ENCODE measurements at places on chromosomes 11 and 22. TPM values are rescaled to one million over a fixed set of nuclear protein-coding genes. Genes with fewer than 3 reads are reported as not detected.

- peaks cover 34% of the 10 kb centered on the region for H3K36me3 ChIP-seq
- peak overlapping the region; percentile 33 for H3K4me3 ChIP-seq
- no peaks in the 10 kb centered on the region for H3K27me3 ChIP-seq
- no peak for DNase-seq
- H3K27ac ChIP-seq, result peak overlapping the region; percentile 13
- H3K4me1 ChIP-seq, result no peaks in the 10 kb centered on the region
These were observed 10.7 kb downstream of the SHANK3 start for GRCh38 chr22:50683086-50683993.

DNA sequence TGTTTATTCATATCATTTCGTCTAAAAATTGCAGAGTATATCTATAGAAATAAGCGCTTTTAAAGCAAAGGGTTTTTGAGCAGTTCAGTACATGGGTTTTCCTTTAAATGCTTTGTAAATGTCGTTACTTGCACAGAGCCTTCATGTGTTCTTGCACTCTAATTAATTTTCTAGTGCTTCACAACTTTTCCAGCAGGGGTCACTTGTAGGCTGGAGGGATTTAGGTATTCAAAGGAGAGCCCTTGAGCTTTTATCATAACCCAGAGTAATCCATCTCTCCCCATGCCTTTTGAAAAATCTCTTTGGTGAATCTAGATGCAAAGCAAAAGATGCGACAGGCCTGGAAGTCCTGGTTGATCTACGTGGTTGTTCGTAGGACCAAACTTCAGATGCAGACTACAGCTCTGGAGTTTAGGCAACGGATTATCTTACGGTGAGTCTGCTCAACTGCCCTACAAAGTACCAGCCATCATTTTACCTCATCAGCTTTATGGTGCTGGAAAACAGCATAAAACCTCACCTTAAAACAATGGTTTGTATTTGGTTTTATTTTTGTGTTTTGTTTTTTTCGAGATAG is 60.4 kb downstream of the SFI1 start:
- H3K4me1 ChIP-seq, result no peaks in the 10 kb centered on the region
- H3K27ac ChIP-seq, result no peak overlapping the region
- no peaks in the 10 kb centered on the region for H3K36me3 ChIP-seq
- no peaks in the 10 kb centered on the region for H3K27me3 ChIP-seq
- DNase-seq, result no peak

DNA sequence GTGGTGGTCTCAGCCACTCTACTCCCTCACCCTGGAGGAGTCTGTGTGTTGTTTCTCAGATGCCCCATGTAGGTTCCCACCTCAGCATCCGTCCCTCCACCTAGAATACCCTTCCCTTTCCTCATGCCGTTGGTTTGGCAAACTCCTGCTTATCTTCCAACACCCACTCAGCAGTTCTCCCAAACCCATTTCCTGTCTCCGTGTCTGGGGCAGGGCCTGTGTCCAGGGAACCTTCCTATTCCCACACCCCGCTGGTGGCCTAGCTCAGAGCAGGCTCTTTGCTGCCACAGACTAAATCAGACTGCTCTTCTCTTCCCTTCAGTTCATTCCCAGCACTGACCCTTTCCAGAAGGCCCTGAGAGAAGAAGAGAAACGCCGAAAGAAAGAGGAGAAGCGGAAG is 7.5 kb upstream of the SREBF2 start:
- H3K27ac ChIP-seq, result peak overlapping the region; percentile 60
- peaks cover 14% of the 10 kb centered on the region for H3K4me1 ChIP-seq
- no peaks in the 10 kb centered on the region for H3K27me3 ChIP-seq
- no peak overlapping the region for H3K4me3 ChIP-seq
- DNase-seq, result no peak
- no peaks in the 10 kb centered on the region for H3K36me3 ChIP-seq

DNA sequence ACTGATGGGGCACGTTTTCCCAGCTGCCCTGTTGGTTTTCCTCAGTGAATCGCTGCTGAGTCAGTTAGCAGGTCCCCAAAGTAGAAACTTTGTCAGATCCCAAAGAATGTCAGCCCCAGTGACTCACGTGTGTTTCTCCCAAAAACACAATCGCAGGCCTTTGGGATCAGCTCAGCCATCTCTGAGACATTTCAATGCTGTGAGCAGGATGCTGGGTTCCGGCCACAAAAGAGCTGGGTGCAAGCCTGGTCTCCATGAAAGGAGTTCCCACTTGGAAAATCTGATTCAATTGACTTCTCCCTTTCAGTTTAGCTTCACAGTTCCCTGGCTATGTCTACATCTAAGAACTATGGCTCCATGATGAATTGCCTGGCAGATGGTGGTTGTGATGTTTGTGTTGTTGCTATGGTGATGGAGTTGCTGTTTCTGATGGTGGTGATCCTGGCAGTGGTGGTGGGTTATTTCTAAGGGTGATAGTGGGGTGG is 28.0 kb downstream of the MYEOV start:
- H3K36me3 ChIP-seq, result no peaks in the 10 kb centered on the region
- H3K27me3 ChIP-seq, result no peaks in the 10 kb centered on the region
- no peak overlapping the region for H3K27ac ChIP-seq
- no peak for DNase-seq
- no peak overlapping the region for H3K4me3 ChIP-seq

- H3K27me3 ChIP-seq, result no peaks in the 10 kb centered on the region
- H3K36me3 ChIP-seq, result peaks cover 20% of the 10 kb centered on the region
- H3K4me3 ChIP-seq, result no peak overlapping the region
- no peak for DNase-seq
These were observed 1.7 kb upstream of the UCP3 start for GRCh38 chr11:74010306-74011300.

DNA sequence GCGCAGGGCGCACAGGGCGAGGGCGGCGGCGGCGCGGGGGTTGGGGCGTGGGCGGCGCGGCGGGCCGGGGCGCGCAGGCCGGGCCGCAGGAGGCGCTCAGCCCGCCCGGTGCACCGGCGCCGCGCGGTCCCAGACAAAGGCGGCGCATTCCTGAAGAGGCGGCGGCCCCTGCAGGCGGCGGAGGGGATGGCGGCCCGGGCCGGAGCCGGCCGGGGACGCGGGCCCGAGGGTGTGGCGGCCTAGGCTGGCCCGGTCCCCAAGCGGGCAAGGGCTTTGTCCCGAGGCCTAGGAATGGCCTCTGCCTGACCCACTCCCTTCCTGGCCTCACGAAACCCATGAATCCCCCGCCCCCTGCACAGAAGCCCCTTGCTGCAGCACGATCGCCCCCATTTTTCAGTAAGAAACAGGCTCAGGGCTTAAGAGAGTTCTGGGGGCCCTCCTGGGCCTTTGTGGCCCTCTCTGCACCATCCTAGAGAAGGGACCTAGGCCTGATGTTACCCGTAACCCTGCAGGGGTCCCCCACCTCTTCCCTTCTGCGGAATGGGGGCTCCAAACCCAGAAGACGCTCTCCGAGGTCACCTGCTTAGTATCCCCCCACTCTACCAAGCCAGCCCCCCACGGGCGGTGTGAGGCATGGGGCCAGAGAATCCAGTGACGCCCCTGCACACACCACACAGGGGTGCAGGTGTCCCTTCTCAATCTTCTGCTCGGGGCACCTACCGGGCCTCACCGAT is at the start of gene RTN4R:
TSS of gene RTN4R (minus strand) at position 40 of the 734 bp plus-strand sequence. CDS start 226 bp downstream, outside the sequence.
- H3K27me3 ChIP-seq, result no peaks in the 10 kb centered on the region
- H3K36me3 ChIP-seq, result no peaks in the 10 kb centered on the region
- peaks cover 20% of the 10 kb centered on the region for H3K4me1 ChIP-seq
- peak within 1 kb of the TSS; percentile 60 for H3K4me3 ChIP-seq
- H3K27ac ChIP-seq, result no peak within 1 kb of the TSS

DNA sequence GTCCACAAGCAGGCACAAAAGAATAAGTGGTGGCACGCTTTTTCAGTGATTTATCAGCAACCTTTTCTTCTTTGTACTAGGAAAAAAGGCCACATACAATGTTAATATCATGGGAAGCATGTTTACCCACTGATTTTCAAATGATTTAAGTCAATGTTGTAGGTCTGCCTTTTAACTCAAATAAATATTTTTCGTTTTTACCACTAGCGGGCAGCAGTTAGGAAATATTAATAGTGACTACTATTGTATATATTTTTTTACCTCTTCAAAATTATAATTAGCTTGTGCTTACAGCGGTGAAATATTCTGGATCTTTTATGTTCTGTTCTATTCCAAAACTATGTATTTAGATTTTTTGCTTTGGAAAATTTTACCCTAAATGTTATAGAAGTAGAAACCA is 6.4 kb upstream of the SLC17A6 start:
- no peaks in the 10 kb centered on the region for H3K36me3 ChIP-seq
- H3K4me3 ChIP-seq, result no peak overlapping the region
- DNase-seq, result no peak
- no peaks in the 10 kb centered on the region for H3K27me3 ChIP-seq
- no peaks in the 10 kb centered on the region for H3K4me1 ChIP-seq

DNA sequence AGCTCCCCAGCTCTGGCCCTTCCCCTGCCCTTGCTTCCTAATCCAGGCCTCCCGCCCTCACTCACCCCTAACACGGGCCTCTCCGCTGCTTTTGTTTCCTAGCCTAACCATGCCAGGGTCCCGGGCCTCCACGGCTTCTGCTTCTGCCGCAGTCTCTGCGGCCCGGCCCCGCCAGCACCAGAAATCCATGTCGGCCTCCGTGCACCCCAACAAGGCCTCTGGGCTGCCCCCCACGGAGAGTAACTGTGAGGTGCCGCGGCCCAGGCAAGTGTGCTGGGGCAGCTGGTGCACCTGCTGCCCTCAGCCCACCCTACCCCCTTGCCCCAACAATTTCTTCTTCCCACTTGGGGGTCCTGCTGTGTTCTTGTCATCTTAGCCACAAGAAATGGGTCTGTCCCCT is 13.1 kb downstream of the RCOR2 start:
- no peak overlapping the region for H3K4me3 ChIP-seq
- peaks cover 99% of the 10 kb centered on the region for H3K36me3 ChIP-seq
- DNase-seq, result no peak
- no peaks in the 10 kb centered on the region for H3K4me1 ChIP-seq
- no peak overlapping the region for H3K27ac ChIP-seq

- H3K4me1 ChIP-seq, result peaks cover 10% of the 10 kb centered on the region
- H3K27ac ChIP-seq, result no peak overlapping the region
- no peak overlapping the region for H3K4me3 ChIP-seq
- no peaks in the 10 kb centered on the region for H3K36me3 ChIP-seq
- H3K27me3 ChIP-seq, result no peaks in the 10 kb centered on the region
- DNase-seq, result no peak
These were observed 156.0 kb upstream of the CADM1 start for GRCh38 chr11:115660030-115660805.

GRCh38 chr11:72524711-72525110 is 90.4 kb upstream of the CLPB start:
- no peaks in the 10 kb centered on the region for H3K36me3 ChIP-seq
- H3K4me1 ChIP-seq, result peaks cover 4% of the 10 kb centered on the region
- no peak overlapping the region for H3K4me3 ChIP-seq
- no peak for DNase-seq
- no peaks in the 10 kb centered on the region for H3K27me3 ChIP-seq
- no peak overlapping the region for H3K27ac ChIP-seq

DNA sequence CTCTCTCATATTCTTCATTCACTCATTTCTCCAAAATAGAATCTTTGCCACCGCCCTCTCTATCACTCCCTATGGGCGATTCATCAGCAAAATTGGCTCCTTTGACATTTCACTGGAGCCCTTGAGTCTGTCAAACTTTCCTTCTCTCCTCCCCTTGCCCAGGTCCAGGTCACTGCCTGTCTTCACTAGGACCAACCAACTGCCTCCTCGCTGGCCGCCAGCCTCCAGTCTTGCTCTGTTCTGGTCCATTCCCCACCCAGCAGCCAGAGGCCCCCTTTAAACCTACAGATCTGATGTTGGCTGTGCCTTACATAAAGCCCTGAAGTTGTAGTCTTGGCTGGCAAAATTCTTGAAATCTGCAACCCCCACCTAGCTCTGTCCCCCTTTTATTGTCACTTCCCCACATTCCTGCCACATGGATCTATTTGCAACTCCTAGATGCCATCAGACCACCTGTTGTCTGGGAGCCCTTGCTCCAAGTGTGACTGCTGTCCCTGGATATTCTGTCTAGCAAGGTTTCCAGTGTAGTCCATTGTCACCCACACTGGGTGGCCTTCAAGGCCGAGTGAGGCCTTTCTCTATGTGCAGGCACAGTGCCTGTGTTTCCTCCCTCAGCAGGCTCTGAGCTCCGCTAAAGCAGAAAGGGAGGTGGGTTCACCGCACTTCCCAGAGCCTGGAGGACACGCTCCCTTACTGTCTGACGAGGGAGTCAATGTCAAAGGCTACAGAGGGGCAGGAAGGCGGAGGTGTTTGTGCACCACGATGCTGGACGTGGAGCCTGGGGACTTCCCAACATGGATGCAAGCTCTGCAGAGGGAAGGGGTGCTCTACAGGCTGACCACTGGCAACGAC is 25.5 kb downstream of the MYEOV start:
- no peaks in the 10 kb centered on the region for H3K4me1 ChIP-seq
- no peaks in the 10 kb centered on the region for H3K36me3 ChIP-seq
- no peak overlapping the region for H3K27ac ChIP-seq
- no peak for DNase-seq
- no peaks in the 10 kb centered on the region for H3K27me3 ChIP-seq
- H3K4me3 ChIP-seq, result no peak overlapping the region

DNA sequence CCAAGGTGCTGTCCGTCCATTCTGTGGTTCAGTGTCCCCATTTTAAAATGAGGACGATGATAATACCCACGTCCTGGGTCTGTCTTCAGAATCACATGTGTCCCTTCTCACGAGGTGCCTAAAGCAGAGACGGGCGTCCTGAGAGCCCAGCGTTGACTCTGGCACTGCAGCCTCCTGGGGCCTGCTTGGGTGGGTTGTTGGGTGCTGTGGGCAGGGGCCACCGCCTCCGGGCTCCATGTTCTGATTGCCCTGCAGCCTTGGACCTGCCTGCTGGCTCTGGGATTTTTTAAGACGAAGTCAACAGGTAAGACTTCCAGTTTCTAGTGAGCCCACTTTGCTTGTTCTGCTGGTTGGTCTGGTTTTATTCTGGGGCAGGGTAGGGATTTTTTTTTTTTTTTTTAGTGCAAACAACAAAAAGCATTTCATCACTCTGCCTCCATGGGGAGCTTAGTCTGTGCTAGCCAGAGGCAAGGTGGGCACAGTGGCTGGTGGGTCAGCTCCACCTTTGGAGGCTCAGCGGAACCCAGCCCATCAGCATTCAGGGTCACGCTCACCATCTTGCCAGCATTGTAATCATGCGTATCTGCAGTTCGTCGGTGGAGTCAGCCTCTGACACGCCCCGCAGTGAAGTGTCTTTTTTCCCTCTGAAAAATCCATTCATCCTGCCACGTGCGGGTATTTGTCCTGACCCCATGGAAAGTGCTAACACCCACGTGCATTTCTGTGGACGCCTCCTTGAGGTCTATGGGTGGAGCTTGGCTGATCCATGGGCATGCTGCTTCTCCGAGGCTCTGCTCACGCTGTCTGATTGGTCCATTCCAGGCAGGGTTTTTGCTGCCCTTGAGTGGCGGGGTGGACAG is 28.3 kb downstream of the NADSYN1 start:
- H3K27ac ChIP-seq, result no peak overlapping the region
- peaks cover 23% of the 10 kb centered on the region for H3K36me3 ChIP-seq
- no peaks in the 10 kb centered on the region for H3K27me3 ChIP-seq
- no peak for DNase-seq

Gene MUC2
- 0.11 TPM for total RNA-seq

Gene XKR3
- total RNA-seq, result not detected

Gene RFPL3
- total RNA-seq, result not detected

Gene GPR83
- total RNA-seq, result 0.30 TPM

Gene XRCC6
- total RNA-seq, result 83.8 TPM

Gene ALDH3B1
- total RNA-seq, result 115 TPM

Gene CCDC116
- not detected for total RNA-seq

Gene MADD
- 39.6 TPM for total RNA-seq

Gene MAPK8IP1
- 8.9 TPM for total RNA-seq

Gene RAB39A
- 1.8 TPM for total RNA-seq

Gene DDIAS
- 5.6 TPM for total RNA-seq

Gene SERHL2
- 1.1 TPM for total RNA-seq

Measured in upper lobe of left lung (tissue), 6 donors.